ENCODE measurements at places on chromosomes 2 and 18. TPM values are rescaled to one million over a fixed set of nuclear protein-coding genes. Genes with fewer than 3 reads are reported as not detected.
A peak's percentile ranks its signal among the peaks of the same experiment; 100 is the strongest.

DNA sequence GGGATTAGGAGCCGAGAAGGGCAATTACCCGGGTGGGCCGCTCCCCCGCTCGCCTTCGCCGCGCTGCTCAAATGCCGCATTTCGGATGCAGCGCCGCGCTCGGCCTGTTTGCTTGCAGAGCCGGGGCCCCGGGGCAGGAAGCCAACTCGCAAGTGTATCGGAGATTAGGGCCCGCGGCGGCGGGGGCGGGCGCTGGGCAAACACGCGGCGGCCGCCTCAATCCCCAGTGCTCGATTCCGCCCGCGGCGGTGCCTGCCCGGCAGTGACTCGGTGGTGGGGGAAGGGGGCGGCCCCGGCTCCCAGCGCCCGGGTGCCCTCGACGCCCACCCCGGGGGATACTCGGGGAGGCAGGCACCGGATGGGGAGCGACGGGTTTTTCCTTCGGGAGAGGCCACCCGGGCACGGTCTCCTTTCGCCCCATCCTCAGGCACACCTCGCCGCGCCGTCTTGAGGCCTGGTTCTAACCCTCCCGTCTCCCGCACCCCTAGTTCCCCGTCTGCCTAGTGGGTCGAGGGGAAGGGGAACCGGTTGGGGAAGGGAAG, 26.6 kb upstream of the NOTO start:
- DNase-seq = peak; percentile 92
- peak overlapping the region; percentile 55 for H3K4me3 ChIP-seq
- no peaks in the 10 kb centered on the region for H3K36me3 ChIP-seq
- peaks cover 28% of the 10 kb centered on the region for H3K4me1 ChIP-seq
- peaks cover 40% of the 10 kb centered on the region for H3K27me3 ChIP-seq

DHRS9 gene
- total RNA-seq = 2.0 TPM

GRCh38 chr2:195769975-195770374, 112.9 kb downstream of the SLC39A10 start:
- no peaks in the 10 kb centered on the region for H3K4me1 ChIP-seq
- no peak overlapping the region for H3K4me3 ChIP-seq
- no peaks in the 10 kb centered on the region for H3K27me3 ChIP-seq
- H3K36me3 ChIP-seq = no peaks in the 10 kb centered on the region
- DNase-seq = no peak

- no peaks in the 10 kb centered on the region for H3K36me3 ChIP-seq
- no peak overlapping the region for H3K4me3 ChIP-seq
- no peaks in the 10 kb centered on the region for H3K27me3 ChIP-seq
- DNase-seq = no peak
- peaks cover 4% of the 10 kb centered on the region for H3K4me1 ChIP-seq
These were observed 235.4 kb upstream of the SLC14A2 start for GRCh38 chr18:45379903-45380302.

- H3K4me3 ChIP-seq = no peak overlapping the region
- DNase-seq = no peak
- no peaks in the 10 kb centered on the region for H3K36me3 ChIP-seq
- H3K4me1 ChIP-seq = peaks cover 29% of the 10 kb centered on the region
- no peaks in the 10 kb centered on the region for H3K27me3 ChIP-seq
These were observed 26.0 kb downstream of the MAP4K4 start for GRCh38 chr2:101723371-101724124.

GRCh38 chr18:8029061-8029460, 461.9 kb downstream of the PTPRM start:
- H3K4me3 ChIP-seq = no peak overlapping the region
- H3K4me1 ChIP-seq = no peaks in the 10 kb centered on the region
- no peak for DNase-seq
- no peaks in the 10 kb centered on the region for H3K36me3 ChIP-seq
- no peaks in the 10 kb centered on the region for H3K27me3 ChIP-seq
- no peak overlapping the region for H3K27ac ChIP-seq
